ENCODE measurements at places on chromosomes 11 and 22. TPM values are rescaled to one million over a fixed set of nuclear protein-coding genes. Genes with fewer than 3 reads are reported as not detected.

- no peak for DNase-seq
Observed at GRCh38 chr11:33317662-33318061, 60.5 kb downstream of the HIPK3 start.

- DNase-seq, result peak; percentile 22
Observed at GRCh38 chr11:115503083-115503885, 931 bp downstream of the CADM1 start.

DNA sequence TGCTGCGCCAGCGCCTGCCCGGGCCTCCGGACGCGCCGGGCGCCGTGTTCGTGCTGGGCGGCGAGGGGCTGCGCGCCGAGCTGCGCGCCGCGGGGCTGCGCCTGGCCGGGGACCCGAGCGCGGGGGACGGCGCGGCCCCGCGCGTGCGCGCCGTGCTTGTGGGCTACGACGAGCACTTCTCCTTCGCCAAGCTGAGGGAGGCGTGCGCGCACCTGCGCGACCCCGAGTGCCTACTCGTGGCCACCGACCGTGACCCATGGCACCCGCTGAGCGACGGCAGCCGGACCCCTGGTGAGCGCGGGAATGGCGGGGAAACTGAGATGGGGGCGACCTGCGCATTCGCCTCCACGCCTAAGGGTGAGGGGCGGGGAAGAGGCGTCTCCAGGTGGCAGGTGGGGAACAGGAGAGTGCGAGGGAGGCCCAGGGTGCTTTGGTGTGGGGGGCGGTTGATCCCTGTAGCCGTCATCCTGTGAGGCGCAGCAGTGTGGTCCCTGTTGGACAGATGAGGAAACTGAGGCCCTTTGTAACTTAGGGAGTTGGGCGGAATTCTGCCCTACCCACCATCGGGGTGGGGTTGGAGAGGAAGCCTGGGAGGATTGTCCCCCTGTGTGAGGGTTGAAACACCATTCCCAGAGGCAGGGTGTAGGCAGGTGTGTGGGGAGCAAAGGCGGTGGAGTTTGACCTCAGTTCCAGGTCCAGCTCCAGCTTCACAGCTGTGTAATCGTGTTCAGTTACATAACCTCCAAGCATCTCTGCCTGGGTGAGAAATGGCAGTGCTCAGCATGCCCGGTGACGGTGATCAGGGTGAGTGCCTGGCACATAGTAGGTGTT, 758 bp downstream of the PDXP start:
- DNase-seq, result no peak

GRCh38 chr22:31248138-31248745, 36.1 kb downstream of the LIMK2 start:
- peak; percentile 60 for DNase-seq

GRCh38 chr11:28227460-28227859, 119.3 kb downstream of the METTL15 start:
- peak; percentile 12 for DNase-seq

GRCh38 chr11:2347308-2347830, 29.7 kb upstream of the CD81 start:
- DNase-seq, result no peak

DNA sequence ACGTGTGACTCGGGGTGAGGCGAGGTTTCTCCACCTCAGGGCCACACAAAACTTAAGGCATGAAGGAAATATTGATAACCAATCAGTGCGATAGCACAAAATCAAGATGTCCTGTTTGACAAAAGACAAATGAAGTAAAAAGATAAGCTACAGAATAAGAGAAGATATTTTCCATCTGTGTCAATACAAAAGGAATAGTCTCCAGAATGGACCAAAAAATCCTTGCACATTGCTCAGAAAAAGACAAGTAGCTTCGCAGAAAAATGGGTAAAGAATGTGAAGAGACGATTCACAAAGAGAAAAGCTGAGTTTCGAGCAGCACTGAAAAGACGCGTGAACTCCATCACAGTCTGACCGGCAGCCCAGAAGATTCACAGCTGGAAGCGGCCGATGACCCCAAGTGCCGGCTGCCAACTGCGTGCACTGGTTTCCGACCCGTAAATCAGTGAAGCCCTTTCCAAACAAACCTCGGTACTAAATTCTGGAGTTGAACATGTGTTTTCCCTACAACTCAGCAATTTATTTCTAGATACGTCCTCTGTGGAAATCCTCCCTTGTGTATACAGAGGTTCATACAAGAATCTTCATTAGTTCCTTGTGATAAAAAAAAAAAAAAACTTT, 308.4 kb downstream of the BRD1 start:
- DNase-seq, result no peak

- DNase-seq, result no peak
Observed at GRCh38 chr11:16297332-16297731, 59.0 kb downstream of the SOX6 start.

- no peak for DNase-seq
Observed at GRCh38 chr11:77592727-77593126, 3.0 kb downstream of the AQP11 start.

- no peak for DNase-seq
Observed at GRCh38 chr11:18726040-18726439, at the start of gene IGSF22. TSS of gene IGSF22 (minus strand) at chr11:18726188. CDS start at chr11:18724236, 1,952 bp downstream.

- DNase-seq, result no peak
Observed at GRCh38 chr11:128898580-128899344, 7.6 kb downstream of the KCNJ5 start.

- no peak for DNase-seq
Observed at GRCh38 chr11:623999-624704, 603 bp downstream of the CDHR5 start.

- DNase-seq, result no peak
Observed at GRCh38 chr11:45073685-45074141, 72.7 kb upstream of the PRDM11 start.

GRCh38 chr11:123797541-123797940, 8.6 kb downstream of the OR6M1 start:
- DNase-seq, result no peak

DNA sequence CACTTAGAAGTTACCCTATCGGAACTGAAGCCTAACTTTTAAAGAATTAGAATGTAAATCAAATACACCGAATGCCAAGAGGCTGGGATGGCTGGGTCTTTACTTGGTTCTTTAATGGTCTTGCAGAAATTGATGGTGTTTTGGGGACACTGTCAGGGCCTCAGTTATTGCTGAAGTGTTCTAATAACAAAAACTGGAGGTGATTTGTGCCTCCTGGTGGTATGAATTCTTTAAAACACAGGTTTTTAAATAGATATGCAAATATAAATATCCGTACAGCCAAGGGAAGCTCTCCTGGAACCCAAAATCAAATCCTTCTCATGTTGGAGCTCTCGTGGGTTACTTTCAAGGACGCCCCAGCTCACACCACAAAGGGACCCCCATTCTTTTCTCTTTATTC, 19.3 kb upstream of the TMPRSS5 start:
- DNase-seq, result no peak

GRCh38 chr11:119460582-119460981, 37.6 kb upstream of the THY1 start:
- DNase-seq, result no peak

- no peak for DNase-seq
Observed at GRCh38 chr22:49286181-49286760, 541.4 kb downstream of the BRD1 start.

DNA sequence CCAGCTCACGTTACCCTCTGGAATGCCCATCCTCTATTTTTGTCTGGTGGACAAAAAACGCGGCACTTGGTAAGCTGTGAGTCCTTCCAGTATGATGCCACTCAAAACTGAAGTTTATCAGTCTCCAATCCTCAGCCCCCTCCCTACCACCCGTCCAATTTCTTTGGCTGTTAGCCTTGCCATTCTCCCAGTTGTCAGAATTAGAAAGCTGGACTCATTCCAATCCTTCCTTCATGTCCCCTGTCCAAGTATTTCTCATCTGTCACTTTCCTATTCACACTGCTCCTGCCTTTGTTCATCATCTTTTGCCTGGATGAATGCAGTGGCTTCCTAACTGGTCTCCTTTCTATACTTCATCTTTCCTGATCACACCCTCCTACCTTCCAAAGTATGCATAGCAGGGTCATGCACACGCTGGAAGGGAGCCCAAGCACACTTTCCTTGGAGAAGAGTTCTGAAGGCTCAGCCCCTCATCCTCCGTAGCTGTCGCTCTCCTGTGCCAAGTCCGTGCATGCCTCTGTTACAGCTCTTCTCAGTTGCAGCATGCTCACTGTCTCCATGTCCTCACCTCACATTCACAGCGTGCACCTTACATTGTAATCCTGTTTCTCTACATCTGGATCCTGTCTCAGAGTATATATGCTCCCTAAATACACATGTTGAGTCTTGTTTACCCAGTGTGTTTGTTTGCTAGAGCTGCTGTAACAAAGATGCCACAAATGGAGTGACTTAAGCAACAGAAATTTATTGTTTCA, 19.4 kb downstream of the APLP2 start:
- no peak for DNase-seq

GRCh38 chr22:38744981-38745380, 10.8 kb downstream of the SUN2 start:
- no peak for DNase-seq

GRCh38 chr22:39665229-39665628, 94.7 kb downstream of the CACNA1I start:
- no peak for DNase-seq

- no peak for DNase-seq
Observed at GRCh38 chr11:92740276-92740675, 229.2 kb upstream of the MTNR1B start.

DNA sequence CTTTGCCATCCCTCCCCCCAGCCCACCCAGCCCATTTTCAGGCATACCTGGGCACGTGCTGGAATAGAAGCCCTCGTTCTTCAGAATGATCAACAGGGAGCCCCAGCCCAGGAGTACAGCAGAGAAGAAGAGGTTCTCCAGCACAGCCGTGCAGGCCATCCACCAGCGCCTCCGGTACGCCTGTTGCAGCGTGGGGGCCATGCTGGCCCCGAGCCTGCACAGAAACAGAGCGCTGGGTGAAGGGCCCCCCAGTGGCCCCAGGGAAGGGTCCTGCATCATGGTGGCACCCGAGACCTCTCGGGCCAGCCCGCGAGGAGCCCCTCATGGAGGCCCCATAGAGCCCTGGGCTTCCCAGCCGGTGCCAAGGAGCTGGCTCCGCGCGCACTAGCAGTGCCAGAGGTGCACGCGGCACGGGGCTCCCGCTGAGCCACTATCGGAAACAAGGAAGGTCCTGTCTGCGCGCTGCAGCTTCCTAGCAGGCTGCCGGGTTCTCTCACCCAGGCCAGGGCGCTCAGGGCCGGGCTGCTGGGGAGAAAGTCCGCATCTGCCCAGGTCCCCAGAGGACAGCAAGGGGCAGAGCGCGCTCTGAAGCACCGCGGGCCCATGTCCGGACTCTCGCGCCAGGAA, 1.5 kb downstream of the SLC43A1 start:
- DNase-seq, result no peak

- no peak for DNase-seq
Observed at GRCh38 chr11:19237813-19238212, 2.9 kb downstream of the E2F8 start.

DNA sequence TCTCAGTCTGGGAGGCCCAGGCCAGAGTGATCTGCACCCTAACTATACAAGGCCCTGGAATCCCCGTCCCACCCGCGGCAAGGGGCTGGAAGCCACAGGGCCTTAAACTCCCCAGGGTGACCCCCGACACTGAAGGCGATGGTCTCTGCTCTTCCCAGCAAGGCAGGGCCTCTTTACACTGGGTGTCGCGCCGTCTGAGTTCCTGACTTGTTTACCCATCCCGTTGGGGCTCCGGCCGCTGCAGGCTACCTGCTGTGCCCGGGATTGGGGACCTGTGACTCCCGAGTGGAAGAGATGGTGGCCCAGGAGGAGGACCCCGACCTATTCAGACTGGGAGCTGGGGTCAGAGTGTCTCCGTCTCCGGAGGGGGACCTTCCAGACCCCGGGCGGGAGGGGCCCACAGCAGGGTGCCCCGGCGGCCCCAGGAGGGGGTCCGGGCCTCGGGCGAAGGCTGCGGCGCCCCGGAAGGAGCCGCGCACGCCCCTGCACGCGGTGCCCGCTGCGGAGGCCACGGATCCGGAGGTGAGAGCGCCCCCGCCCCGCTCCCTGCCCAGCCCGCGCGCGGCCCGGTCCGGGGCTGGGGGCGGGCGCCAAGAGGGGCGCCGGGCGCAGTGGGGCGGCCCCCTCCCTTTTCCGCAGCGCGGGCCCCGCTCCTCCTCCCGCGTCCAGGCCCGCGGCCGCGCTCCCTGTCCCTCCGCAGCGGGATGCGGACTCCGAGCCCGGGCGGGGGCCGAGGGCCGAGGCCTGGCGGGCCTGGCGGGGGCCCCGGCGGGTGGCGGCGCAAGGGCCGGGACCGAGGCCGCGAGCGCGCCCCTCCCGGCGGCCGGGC, 560 bp upstream of the MPPED1 start:
- no peak for DNase-seq

DNA sequence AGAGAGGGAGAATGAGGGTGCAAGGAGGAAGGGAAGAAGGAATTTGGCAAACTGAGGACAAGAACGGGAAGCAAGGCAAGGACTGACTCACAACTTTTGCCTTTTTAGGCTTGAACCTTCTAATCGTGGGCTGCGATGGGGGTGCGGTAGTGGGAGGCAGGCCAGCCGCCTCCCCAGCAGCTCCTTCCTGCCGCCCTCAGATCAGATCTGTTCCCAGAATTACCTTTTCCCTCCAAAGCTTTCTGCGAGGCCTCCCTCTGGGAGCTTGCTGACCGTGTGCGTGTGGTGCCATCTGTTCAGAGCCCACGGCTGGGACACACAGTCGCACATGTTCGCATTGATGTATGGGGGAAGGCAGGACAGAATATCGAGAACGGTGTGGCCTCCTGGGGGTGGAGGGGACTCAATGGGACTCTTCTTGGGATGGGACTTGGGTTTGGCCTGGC, 86.9 kb upstream of the PARVA start:
- DNase-seq, result no peak

DNA sequence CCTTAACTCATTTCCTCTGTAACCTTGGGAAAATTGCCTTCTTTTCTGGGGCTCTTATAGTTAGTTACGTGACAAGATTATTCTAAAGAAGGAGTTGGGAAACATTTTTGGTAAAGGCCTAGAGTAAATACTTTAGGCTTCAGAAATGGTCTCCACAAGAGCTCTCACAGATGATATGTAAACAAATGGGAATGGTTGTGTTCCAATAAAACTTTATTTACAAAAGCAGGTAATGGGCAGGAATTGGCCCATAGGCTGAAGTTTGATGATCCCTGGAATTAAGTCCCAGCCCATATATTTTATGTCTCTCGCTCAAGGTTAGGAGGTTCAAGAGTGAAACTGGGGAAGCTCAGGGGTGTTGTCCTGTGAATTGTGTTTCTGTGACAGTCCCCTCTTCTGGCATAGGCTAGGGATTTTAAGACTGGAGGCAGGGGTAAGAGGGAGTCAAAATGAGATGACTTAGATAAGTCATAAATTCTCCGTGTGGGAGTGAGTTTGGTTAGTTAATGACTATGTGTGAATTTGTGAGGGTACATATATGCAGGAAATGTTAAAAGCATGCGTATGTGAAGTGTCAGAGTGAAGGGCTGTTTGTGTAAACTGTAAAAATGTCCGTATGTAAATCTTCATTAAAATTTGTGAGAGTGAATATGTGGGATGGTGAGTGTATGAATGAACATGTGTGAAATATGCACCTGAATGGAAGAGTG, 7.4 kb upstream of the OR52B4 start:
- no peak for DNase-seq

Gene ISX
- total RNA-seq, result not detected

Gene SCGB1D2
- total RNA-seq, result not detected

Gene MMP11
- total RNA-seq, result 10.1 TPM

Gene THY1
- total RNA-seq, result 0.75 TPM

Gene XKR3
- total RNA-seq, result not detected

Gene GGTLC3
- not detected for total RNA-seq

Gene TBX1
- 30.2 TPM for total RNA-seq

Gene RASL10A
- 1.9 TPM for total RNA-seq

Gene RFPL2
- not detected for total RNA-seq

Gene KRTAP5-3
- total RNA-seq, result not detected

Gene ZBED4
- total RNA-seq, result 18.2 TPM

Gene DCHS1
- 73.1 TPM for total RNA-seq

Gene PACSIN3
- 27.2 TPM for total RNA-seq

Gene CADM1
- total RNA-seq, result 2.6 TPM

Data from endothelial cell of umbilical vein (primary cell).